ENCODE measurements at places on chromosomes 12 and 14. TPM values are rescaled to one million over a fixed set of nuclear protein-coding genes. Genes with fewer than 3 reads are reported as not detected.

The IL26 gene
- total RNA-seq = not detected

The SLCO1B3 gene
- total RNA-seq = not detected

The OTOGL gene
- 0.16 TPM for total RNA-seq

The B4GALNT3 gene
- total RNA-seq = under 0.01 TPM

The RIMBP2 gene
- total RNA-seq = not detected

The TAS2R8 gene
- not detected for total RNA-seq

The OR4N5 gene
- total RNA-seq = not detected

The NAV3 gene
- total RNA-seq = 6.3 TPM

The AREL1 gene
- total RNA-seq = 19.1 TPM
